NCI-H446 (cell line): ENCODE measurements at places on chromosomes 11 and 22.

- no peak for DNase-seq
These were observed 3.3 kb upstream of the B3GNT6 start for GRCh38 chr11:77030834-77031414.

GRCh38 chr11:70869054-70869453 is 383.3 kb downstream of the SHANK2 start:
- DNase-seq, result no peak

DNA sequence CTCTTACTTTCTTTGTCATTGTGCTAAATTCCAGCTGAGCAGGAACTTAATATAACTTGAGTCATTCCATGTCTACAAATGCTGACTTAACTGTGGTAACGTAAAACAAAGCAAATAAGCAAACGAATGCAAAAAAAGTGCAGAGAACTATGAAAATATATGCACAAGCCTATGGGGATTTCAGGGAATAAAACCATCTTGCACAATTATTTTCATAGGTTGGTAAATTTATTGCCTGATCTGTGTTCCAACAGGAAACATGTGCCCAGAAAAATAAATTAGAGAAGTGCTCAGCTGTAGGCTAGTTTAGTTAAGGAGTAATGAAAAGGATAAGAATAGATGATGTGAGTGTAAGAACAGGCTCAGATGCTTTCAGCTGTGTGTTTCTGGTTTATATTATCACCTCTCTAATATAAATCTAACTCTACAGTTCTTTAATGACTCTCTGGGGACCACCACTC is 1169.3 kb downstream of the LRRC4C start:
- no peak for DNase-seq

DNA sequence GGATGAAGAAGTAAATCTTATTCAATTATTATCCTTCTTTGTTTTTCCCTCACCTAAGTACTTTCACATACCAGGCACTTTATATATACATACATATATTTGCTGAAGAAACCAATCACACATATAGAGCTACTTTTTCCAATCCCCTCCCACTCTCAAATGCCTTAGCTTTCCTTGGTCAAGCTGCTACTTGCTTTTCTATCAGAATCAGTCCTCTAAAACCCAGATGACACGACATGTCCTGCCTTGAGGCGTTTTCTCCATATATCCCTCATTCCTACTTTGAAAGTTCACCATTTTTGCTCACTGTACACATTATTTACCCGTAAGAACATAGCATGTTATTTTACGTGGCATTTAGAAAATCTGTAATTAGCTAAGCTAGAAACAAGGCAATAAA is 5.4 kb downstream of the RAB38 start:
- no peak for DNase-seq

DNA sequence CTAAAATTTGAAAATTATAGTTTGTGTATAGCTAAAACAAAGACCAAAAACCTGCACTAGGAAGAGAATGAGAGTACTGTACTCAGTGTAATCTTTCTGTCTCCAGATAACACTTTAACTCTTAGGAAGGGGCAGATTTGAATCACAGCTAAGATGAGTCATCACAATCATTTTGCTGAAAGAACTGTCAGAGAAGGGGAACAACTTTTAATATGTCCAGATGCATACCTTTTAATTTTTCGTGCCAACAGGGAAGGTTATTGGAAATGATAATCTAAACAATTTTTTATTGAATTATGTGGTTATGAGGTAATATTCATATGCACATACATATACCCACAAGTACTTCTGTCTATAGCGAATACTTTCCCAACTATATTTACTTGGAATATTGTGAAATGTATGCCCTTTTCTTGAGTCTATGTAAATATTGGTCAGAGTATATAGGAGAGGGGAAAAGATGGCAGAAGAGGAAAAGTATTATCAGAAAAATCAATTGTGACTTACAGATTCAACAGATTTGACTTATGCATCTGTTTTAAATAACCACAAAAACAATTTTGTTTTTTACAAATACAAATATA is 51.1 kb upstream of the MUC15 start:
- no peak for DNase-seq

GRCh38 chr11:16280256-16280682 is 76.1 kb downstream of the SOX6 start:
- peak; percentile 83 for DNase-seq
